Inflammatory macrophage treated with lipopolysaccharide for 4 hours (primary cell): ENCODE measurements at places on chromosomes 6 and 20.

- no peak for DNase-seq
These were observed 2.9 kb upstream of the SSTR4 start for GRCh38 chr20:23032056-23032749.

DNA sequence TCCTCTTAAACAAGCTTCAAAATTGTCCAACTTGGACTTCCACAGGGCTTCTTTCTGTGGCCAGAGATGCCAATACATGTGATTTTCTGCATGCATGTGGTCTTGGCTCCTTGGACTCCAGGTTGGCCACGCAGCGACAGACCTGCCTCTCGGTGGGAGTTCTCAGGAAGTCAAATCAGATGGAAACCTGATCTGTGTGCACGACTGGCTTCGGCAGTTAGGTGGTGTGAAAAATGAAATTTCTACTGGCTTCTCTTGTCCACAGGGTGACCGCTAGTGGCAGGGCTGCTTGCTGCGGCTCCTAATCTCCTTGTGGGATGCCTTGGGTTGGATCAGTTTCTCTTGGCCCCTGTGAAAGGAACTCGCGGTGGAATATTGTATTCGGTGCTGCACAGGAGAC, 57.3 kb downstream of the PHACTR3 start:
- no peak for DNase-seq

DNA sequence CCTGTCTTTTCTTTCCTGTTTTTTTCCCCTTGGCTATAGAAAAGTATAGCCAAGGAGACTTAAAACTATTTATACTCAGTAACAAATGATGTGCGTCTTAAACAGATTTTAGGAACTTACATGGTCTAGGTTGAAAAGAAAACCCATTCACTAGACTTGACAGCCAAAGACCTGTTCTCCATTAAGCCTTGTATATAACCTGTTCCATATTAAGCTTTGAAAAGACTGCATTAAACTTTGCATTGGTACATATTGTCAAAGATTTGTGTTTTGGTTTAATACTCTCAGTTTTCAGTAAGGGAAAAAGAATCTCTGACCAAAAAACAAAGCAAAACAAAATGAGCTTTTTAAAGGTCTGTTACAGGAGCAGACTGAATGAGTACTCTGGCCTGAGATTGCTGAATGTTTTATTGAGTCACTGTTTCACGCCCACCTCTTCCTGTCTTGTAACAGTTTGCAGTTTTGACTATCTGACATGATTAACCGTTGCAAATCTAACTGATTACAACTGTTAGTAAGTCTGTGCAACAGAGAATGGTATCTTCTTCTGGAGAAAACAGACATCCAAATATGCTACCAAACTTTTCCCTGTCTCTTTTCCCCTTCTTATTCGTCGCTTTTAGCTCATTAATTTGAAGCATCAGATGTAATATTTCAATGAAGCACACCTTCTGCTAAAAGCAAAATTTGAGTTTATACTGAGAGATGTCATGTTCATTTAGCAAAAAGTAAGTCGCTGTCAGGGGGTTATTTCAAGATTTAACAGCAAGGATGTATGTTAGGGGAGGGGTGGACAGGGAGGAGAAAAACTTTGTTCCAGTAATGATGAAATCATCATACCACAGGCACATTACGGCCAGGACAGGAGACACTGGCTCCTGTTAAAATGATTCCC, 59.1 kb upstream of the SUPT3H start:
- peak; percentile 92 for DNase-seq

- DNase-seq, result no peak
These were observed 55.7 kb downstream of the LYRM4 start for GRCh38 chr6:5205035-5205507.

- no peak for DNase-seq
These were observed 11.2 kb downstream of the TCFL5 start for GRCh38 chr20:62850333-62850974.

DNA sequence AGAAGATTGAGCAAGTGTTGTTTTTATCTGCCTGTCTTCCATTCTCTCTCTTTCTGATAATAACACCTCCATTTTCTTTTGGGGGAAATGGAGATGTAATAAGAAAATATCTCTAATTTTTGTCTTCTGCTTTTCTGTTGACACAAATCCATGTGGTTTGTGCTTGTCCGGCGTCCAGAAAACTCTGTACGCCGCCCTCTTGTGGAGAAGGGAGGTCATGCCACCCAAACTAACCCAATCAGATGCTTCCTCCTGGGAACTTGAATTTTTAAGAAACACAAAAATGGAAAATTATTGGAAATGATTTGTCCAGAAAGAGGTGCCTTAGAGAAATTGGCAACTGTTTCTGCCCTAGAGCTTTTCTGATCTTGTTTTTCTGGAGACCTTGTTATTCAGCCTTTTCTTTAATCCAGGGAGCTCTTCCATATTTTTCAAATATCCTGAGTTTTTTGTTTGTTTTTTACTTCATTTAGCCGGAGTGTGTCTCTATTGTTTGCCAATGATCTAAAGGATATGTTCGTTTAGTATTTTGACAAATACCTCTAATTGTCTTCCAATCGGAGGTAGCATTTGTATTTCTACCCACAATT, 17.8 kb upstream of the FNDC1 start:
- peak; percentile 66 for DNase-seq
